ENCODE measurements at places on chromosomes 2 and 18. TPM values are rescaled to one million over a fixed set of nuclear protein-coding genes. Genes with fewer than 3 reads are reported as not detected.

GRCh38 chr2:111058264-111058663 is 62.5 kb upstream of the BCL2L11 start:
- DNase-seq, result peak; percentile 40

The CCDC102B gene
- not detected for total RNA-seq

DNA sequence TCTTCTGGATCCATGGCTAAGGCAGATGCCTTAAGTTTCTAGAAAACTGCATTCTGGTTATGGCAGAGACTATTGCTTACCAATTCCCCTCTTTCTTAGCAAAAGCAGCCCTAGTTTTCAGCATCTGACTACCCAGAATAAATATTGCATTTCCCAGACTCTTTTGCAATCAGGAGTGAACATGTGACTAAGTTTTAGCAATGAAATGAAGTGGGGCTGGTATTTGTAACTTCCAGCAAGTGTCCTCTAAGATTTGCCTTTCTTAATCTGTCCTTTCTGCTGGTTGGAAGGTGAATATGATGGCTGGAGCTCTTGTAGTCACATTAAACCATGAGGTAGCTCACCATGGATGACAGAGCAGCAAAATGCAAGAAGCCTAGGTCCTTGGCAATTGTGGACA is 132.9 kb upstream of the PKDCC start:
- no peak for DNase-seq

DNA sequence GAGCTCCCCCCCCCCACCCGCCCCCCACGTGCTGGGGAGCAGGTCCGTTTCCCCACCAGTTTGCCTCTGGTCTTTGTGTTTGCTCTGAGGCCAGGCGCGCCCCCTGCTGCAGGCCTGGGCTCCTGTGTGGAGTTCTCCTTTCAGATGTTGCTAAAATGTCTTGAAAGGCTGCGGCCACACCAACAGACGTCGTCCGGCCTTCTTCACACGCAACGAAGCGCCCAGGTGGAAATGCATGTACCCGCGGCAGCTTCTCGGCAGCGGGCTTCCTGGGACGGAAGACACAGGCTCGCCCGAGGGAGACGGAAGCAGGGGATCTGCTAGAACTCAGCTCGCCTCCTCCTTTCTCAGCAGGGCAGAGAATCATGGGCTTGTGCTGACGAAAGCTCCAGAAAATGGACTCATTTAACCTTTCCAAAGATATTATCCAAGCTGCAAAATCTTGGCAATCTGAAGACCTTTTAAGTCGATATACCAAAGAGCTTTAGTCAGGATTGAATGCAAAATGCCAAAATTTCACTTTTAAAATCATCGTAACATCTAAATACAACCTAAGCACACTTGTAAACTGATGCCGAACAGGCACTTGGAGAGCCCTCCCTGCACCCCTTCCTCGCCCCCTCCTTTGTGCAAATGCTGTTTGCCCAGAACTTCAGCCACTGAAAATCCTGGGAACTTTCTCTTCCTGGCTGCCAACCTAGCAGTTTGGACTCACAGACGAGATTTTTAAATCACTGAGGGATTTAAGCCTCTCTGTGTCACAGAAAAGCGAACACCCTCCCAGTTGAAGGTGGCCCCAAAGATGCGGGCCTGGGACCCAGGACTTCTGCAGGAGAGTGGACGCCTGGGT is 125.5 kb upstream of the ZNF516 start:
- peak; percentile 24 for DNase-seq

- no peak for DNase-seq
Observed at GRCh38 chr2:105750735-105751134, 6.0 kb downstream of the NCK2 start.

GRCh38 chr2:222844323-222844722 is 16.5 kb upstream of the ACSL3 start:
- no peak for DNase-seq

- DNase-seq, result no peak
Observed at GRCh38 chr2:103734911-103735310, 973.1 kb downstream of the TMEM182 start.

- DNase-seq, result no peak
Observed at GRCh38 chr18:60199505-60199904, 173.1 kb downstream of the MC4R start.

DNA sequence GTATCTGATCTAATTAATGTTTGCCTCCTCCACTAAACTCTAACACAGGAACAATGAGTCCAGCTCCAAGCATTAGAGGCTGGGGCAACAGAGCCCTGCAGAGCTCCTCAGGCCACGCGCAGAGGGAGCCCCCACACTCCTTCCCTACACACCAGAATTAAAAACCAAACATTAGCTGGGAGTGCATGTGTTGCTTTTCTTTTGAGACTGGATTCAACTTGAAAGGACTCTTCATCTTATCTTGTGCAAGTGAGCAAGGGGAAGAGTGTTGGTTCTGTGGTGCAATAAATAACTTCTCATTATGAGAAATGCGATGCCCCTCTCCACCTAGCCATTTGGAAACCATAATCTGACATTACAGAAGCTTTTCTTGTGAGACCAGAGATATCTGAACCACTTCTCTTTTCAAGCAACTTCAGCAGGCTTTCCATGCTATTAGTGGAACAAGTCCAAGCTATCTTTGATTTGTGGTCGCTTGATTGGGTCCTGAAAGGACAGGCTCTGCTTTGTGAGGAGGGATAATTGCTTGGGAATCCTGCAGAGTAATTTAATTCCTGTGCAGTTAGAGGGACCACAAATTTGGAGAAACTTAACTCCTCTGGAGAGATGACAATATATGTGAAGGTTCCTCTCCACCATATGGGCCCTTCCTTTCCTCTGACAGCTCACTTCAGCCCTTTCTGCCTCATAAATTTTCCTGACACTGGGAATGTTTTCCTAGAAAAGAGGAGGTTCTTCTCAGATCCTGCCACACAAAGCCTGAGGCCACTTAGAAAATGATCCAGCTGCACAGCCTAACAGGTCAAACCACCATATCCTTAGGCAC is 112.5 kb downstream of the ATL2 start:
- no peak for DNase-seq

GRCh38 chr2:176508984-176509740 is 239.9 kb downstream of the MTX2 start:
- no peak for DNase-seq

- no peak for DNase-seq
Observed at GRCh38 chr2:138722316-138722715, 57.9 kb downstream of the NXPH2 start.

The LYG1 gene
- total RNA-seq, result 1.8 TPM

DNA sequence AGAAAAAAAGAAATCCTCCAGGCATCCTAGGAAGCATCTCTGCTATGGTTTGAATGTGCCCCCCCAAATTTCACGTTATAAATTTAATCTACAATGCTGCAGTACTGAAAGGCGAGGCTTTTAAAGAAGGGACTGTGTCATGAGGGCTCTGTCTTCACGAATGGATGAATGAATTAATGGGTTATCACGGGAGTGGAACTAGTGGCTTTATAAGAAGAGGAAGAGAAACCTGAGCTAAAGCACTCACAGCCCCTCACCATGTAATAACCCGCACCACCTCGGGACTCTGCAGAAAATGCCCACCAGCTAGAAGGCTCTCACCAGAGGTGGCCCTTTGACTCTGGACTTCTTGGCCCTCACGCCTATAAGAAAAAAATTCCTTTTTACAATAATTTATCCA is 27.6 kb downstream of the RNU4ATAC start:
- peak; percentile 51 for DNase-seq

- no peak for DNase-seq
Observed at GRCh38 chr2:104847586-104848160, 6.2 kb upstream of the POU3F3 start.

The CAVIN2 gene
- not detected for total RNA-seq

GRCh38 chr2:209322905-209323512 is 100.8 kb upstream of the MAP2 start:
- DNase-seq, result no peak

DNA sequence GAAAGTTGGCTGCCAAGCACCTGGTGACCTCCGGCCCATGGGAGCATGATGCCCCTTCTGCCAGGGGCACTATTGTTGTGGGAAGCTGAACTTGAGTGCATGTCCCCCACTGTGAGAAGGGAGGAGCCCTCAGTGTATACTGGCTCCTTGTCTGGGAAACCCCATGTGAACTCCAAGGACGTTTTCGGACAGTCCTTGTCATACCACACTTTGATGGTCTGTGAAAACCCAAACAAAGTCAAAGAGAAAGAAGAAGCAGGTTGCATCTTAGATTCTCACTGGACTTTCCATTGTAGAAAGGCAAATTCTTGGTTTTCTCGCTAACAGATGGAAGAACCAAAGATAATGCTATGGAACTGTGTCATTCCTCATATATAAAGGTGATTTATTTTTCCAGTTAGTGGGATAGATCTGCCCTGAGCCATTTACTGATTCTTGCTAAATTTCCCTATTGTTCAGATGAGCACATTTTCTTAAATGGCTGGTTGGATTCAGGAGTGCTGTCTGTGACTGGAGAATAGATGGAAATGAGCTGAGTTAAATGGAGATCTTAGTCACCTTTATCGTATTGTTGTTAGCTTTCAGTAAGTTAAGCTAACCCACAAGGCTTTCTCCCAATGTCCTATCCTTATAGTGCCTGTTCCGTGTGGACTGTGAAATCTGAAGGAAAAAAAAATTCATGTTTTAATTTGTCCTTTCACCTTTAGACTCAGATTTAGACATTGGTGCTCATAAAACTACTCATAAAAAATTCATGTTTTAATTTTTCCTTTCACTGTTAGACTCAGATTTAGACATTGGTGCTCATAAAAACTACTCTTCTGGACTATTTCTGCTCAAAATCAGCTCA is 166.6 kb downstream of the ACTR3 start:
- DNase-seq, result no peak

The DAPL1 gene
- total RNA-seq, result not detected

DNA sequence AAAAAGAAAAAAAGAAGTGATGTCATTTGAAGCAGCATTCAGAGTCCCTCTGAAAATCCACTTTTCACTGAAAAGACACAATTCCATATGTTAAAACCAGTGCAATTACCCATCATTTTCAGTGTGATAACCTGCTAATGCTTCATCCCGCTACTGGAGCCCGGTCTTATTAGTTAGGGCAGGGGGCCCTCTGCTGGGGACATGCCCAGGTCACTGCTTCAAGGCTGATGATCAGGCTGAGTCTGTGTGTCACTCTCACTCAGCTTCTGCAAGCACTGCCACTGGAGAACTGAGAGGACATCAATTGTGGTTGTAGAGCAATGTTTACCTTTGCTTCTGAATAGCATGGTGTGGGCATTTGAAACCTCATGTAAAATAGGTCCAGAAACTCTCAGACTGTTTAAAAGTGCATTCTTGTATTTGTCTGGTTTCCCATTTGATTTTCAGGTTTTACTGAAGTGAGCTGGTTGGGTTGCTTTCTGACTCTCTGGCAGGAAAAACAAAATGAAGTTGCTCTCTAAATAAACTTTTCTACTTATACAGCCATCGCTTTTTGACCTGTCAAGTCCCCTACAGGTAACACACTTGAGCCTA is 49.2 kb upstream of the NXPH2 start:
- peak; percentile 37 for DNase-seq

The ATP6V1B1 gene
- total RNA-seq, result not detected

The AMER3 gene
- total RNA-seq, result not detected

- DNase-seq, result no peak
Observed at GRCh38 chr2:45443012-45443411, 168.1 kb downstream of the SRBD1 start.

DNA sequence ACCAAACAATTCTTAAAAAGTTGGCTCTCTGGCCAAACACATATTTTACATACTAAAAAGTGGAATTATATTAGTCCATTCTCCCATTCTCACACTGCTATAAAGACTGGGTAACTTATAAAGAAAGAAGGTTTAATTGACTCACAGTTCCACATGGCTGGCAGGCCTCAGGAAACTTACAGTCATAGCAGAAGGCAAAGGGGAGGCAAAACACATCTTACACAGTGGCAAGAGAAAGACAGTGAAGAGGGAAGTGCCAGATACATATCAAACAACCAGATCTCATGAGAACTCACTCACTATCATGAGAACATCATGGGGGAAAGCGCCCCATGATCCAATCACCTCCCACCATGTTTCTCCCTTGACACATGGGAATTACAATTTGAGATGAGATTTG is 42.6 kb downstream of the EDAR start:
- DNase-seq, result no peak

DNA sequence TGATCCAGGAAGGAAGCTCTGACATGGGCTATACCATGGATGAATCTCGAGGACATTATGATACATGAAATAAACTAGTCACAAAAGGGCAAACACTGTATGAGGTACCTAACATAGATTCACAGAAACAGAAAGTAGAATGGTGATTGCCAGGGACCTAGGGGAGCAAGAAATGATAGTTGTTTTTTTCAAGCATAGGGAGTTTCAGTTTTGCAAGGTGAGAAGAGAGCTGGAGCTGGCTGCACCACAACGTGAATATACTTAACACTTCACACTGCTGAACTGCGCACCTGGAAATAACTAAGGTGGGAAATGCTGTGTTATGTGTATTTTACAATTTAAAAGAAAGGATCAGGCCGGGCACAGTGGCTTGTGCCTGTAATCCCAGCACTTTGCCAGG is 13.2 kb upstream of the AGAP1 start:
- DNase-seq, result no peak

DNA sequence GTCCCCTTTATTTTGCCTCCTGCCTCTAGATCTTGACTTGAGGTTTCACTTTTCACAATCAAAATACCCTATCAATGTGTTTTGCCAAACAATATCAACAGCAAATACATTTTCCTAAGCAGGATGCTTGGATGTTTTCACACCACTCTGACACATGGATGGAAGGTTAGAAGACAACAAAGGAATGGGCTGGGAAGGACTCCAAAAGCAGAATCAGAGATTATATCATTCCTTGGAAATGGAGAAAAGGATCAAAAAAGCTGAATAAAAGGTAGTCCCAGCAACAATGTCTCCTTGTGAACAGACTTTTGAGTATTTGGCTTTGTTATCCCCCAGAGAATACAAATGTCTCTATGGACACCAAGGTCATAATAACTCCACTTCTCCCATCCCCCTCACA is 170.8 kb downstream of the ETAA1 start:
- no peak for DNase-seq

- DNase-seq, result no peak
Observed at GRCh38 chr2:156565066-156565710, 129.0 kb downstream of the GPD2 start.

Measured in OCI-LY7 (cell line).